ENCODE measurements at places on chromosomes 4 and X. TPM values are rescaled to one million over a fixed set of nuclear protein-coding genes. Genes with fewer than 3 reads are reported as not detected.

DNA sequence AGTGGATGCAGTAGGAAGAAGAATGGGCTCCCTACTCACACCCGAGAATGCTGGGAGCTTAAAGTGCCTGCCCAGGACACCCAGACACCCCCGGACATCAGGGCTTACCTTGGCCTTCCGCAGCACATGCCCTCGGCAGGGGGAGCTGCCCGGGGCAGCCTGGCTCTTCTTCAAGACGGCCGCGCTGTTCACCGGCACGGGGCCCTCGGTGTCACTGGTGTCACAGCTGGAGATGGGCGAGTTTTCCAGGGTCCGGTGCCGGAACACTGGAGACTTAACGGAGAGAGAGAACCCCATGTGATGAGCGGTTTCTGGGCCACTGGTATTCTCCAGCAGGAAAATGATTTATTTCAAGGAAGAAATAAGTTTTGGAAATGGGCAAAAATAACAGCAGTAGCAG is 170.9 kb downstream of the AFAP1 start:
- H3K36me3 ChIP-seq, result peaks cover 18% of the 10 kb centered on the region
- no peaks in the 10 kb centered on the region for H3K27me3 ChIP-seq
- DNase-seq, result no peak
- no peak overlapping the region for H3K4me3 ChIP-seq
- peaks cover 18% of the 10 kb centered on the region for H3K4me1 ChIP-seq

Gene NHSL2
- 0.07 TPM for total RNA-seq

Gene MAPK10
- not detected for total RNA-seq

GRCh38 chrX:118510111-118510510 is 14.5 kb downstream of the DOCK11 start:
- H3K4me1 ChIP-seq, result peaks cover 15% of the 10 kb centered on the region
- no peak for DNase-seq
- no peak overlapping the region for H3K4me3 ChIP-seq
- peaks cover 45% of the 10 kb centered on the region for H3K36me3 ChIP-seq

GRCh38 chr4:78057600-78058550 is 752 bp downstream of the FRAS1 start:
- peak; percentile 76 for DNase-seq
- H3K27me3 ChIP-seq, result peaks cover 76% of the 10 kb centered on the region
- peaks cover 28% of the 10 kb centered on the region for H3K4me1 ChIP-seq
- peak overlapping the region; percentile 88 for H3K4me3 ChIP-seq
- H3K27ac ChIP-seq, result peak overlapping the region; percentile 42
- H3K36me3 ChIP-seq, result no peaks in the 10 kb centered on the region

GRCh38 chr4:8356856-8357255 is 83.7 kb downstream of the ACOX3 start:
- no peaks in the 10 kb centered on the region for H3K36me3 ChIP-seq
- no peak overlapping the region for H3K27ac ChIP-seq
- no peaks in the 10 kb centered on the region for H3K27me3 ChIP-seq
- no peaks in the 10 kb centered on the region for H3K4me1 ChIP-seq

GRCh38 chrX:71604141-71604540 is 14.2 kb downstream of the CXCR3 start:
- no peak overlapping the region for H3K4me3 ChIP-seq
- H3K4me1 ChIP-seq, result peaks cover 35% of the 10 kb centered on the region
- no peak for DNase-seq

Gene BST1
- total RNA-seq, result 0.12 TPM

- H3K36me3 ChIP-seq, result no peaks in the 10 kb centered on the region
- no peaks in the 10 kb centered on the region for H3K4me1 ChIP-seq
- no peaks in the 10 kb centered on the region for H3K27me3 ChIP-seq
- no peak for DNase-seq
Observed at GRCh38 chr4:171602638-171603355, 210.4 kb upstream of the GALNTL6 start.

Gene GAGE12E
- total RNA-seq, result not detected

- no peak overlapping the region for H3K27ac ChIP-seq
- DNase-seq, result no peak
- H3K36me3 ChIP-seq, result no peaks in the 10 kb centered on the region
- H3K27me3 ChIP-seq, result peaks cover 18% of the 10 kb centered on the region
- H3K4me3 ChIP-seq, result no peak overlapping the region
Observed at GRCh38 chr4:77219266-77219665, 62.3 kb downstream of the CCNG2 start.

Gene MSL3
- 44.6 TPM for total RNA-seq

GRCh38 chr4:6900181-6900812 is 9.3 kb upstream of the TBC1D14 start:
- peak overlapping the region; percentile 94 for H3K27ac ChIP-seq
- H3K4me3 ChIP-seq, result peak overlapping the region; percentile 58
- no peaks in the 10 kb centered on the region for H3K27me3 ChIP-seq
- H3K4me1 ChIP-seq, result peaks cover 46% of the 10 kb centered on the region

DNA sequence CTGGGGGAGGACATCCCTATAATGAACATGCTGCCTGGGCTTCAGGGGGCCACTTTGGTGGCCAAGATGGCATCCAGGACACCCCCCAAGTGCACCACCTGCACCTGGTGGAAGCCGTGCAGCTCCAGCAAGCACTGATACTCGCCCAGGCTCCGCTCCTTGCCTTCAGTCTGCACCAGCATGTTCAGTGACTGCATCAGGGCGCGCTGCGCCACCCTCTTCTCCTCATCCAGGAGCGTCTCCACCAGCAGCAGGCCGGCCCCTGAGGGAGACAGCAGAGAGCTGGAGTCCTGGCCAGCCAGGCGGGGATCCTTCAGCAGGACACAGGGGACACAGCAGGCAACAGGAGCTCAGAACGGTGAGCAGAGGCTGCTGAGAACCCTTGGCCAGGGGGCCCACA is 11.3 kb upstream of the SLC25A6 start:
- no peak overlapping the region for H3K27ac ChIP-seq
- H3K4me3 ChIP-seq, result no peak overlapping the region
- peaks cover 10% of the 10 kb centered on the region for H3K36me3 ChIP-seq
- no peaks in the 10 kb centered on the region for H3K27me3 ChIP-seq
- DNase-seq, result no peak

GRCh38 chr4:184413261-184414046 is 60.9 kb downstream of the IRF2 start:
- DNase-seq, result no peak
- H3K36me3 ChIP-seq, result peaks cover 49% of the 10 kb centered on the region
- H3K27ac ChIP-seq, result peak overlapping the region; percentile 20
- H3K27me3 ChIP-seq, result no peaks in the 10 kb centered on the region
- H3K4me1 ChIP-seq, result peaks cover 59% of the 10 kb centered on the region
- no peak overlapping the region for H3K4me3 ChIP-seq

Gene GLRB
- total RNA-seq, result not detected

All from activated CD4-positive, alpha-beta T cell treated with anti-CD3 and anti-CD28 coated beads, Interleukin-2, amount 10 ng/mL, durations not matched to agents 24 days and 14 days (primary cell).